Myocyte (in vitro differentiated cells): ENCODE measurements at places on chromosomes 2 and 18. TPM values are rescaled to one million over a fixed set of nuclear protein-coding genes. Genes with fewer than 3 reads are reported as not detected.

- DNase-seq = no peak
Measured at GRCh38 chr2:209613649-209614305, 157.9 kb upstream of the UNC80 start.

- DNase-seq = no peak
Measured at GRCh38 chr2:62240546-62240945, 44.6 kb downstream of the B3GNT2 start.

- DNase-seq = peak; percentile 37
Measured at GRCh38 chr2:24461685-24462084, 29.4 kb upstream of the NCOA1 start.

GRCh38 chr2:225113371-225114015, 71.2 kb upstream of the DOCK10 start:
- no peak for DNase-seq

GRCh38 chr2:68857855-68858456, 13.2 kb downstream of the BMP10 start:
- DNase-seq = no peak

GRCh38 chr2:179876266-179876665, 14.9 kb upstream of the ZNF385B start:
- DNase-seq = no peak

- DNase-seq = peak; percentile 75
Measured at GRCh38 chr18:48193521-48194492, 215.4 kb downstream of the ZBTB7C start.

DNA sequence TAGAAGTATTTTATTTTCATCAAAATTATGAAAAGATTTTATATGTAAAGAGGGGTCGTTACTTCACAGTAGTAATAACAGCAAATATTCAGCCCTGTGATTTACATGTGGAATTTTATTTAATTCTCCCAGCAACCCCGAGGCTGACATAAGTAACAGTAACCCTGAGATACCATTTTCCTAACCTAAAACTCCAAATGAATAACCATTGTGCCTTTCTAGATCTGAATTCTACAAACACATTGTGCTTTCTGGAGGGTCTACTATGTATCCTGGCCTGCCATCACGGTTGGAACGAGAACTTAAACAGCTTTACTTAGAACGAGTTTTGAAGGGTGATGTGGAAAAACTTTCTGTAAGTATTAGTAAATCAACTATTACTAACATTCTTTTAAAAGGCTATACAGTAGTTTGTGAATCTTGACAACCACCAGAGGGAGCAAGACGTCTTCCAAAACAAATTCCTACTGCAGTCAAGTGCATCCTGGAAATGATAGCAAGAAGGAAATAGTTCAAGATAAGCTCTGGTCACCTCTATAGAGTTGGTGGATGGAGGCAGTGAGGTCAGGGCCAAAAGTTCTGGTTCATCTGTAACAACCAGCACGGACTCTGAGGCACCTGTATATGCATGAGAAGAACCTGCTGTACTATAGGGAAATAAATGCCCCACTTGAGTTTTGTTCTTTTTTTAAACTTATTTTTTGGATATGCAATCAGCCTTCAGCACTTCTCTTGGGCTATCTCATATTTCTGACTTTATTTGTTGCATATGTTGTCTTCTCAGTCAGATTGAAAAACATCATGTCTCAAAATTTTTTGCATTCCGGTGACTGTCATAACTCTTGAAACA, 37.4 kb downstream of the ACTR2 start:
- DNase-seq = peak; percentile 82

DNA sequence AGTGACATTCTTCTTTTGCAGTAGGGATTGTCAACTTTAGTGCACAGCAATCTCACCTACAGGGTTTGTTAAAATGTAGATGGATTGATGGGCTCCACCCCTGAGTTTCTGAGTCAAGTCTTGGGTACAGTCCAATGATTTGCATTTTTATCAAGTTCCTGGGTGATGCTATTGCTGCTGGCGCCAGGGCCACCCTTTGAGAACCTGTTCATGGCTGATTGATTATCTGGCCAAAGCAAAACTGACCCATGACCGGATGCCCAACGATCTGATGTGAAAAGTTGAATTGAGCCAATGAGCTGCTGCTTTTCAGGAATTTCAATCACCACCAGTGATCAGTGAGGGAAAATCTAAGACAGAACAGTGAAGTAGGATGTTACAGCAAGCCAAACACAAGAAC, 675.3 kb downstream of the TMEM182 start:
- no peak for DNase-seq

DNA sequence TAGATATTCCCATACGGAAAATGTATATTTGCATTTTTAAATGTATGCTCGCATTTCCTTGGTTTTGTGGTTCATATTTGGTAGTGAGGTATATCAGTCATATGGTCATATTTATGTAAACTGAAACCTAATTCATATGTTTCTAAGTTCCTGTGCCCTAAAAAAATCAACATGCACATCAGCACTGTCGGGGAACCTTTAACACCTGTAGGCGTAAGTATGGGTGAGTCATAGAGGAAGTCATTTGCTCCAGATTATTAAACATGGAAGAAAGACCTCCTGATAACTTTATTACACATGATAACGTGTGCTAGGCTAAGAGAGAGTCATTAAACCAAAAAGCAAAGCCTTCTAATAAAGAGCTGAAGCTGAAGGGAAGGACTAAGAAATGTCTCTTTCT, 437.7 kb downstream of the NRXN1 start:
- no peak for DNase-seq

GRCh38 chr2:225030203-225030602, 12.1 kb downstream of the DOCK10 start:
- DNase-seq = no peak

DNA sequence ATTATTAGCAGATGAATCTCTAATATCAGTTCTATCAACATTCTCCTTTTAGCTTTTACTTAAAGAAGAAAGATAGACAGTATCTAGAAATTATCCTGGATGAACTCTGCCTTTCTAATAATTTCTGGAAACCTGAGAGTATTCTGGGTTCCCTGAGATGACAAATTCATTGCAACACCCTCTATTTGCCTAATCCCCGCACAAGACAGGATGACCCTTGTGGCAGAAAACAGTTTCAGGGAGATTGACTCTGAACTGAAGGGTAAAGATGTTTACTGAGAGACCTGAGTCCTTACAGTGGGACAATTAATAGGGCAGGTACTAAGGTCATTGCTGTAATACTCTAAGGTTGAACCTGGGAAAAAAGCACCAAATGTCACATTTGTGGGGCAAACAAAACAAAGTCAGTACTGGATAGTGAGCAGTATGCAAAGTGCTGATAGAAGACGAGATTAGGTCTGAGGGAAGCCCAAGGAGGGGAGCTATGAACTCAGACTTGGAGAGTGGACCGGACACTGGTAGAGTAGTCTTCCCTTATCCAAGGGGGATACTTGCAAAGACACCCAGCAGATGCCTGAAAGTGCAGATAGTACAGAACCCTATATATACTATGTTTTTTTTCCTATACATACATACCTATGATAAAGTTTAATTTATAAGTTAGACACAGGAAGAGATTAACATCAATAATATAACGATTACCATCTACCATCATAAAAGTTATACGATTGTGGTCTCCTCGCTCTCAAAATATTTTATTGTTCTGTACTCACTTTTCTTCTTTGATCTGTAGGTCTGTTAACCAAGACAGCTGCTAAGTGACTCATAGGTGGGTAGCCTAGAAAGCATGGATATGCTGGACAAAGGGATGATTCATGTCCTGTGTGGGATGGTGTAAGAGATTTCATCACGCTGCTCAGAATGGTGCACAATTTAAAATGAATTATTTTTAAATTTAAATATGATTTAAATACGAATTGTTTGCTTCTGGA, 148.3 kb upstream of the KLHL14 start:
- DNase-seq = peak; percentile 89

DNA sequence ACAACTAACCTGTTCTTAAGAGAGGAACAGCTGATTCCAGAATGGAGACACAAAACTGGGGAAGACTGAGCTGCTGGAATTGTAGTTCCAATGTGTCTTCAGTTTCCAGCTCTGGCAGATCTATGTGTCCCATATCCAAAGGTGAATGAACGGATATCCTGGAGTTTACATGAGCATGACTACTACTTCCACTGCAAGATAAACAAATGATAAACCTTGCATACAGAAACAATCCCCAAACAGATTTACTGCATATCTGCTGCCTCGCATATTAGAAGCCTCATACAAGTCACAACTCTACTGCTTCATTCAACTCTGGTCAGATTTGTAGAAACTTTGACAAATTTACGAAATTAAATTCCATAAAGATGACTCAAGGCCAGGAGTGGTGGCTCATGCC, 15.0 kb downstream of the RTTN start:
- no peak for DNase-seq

- no peak for DNase-seq
Measured at GRCh38 chr2:112896909-112897623, 13.9 kb upstream of the IL37 start.

- DNase-seq = peak; percentile 45
Measured at GRCh38 chr2:46857871-46858701, 57.5 kb downstream of the MCFD2 start.

DNA sequence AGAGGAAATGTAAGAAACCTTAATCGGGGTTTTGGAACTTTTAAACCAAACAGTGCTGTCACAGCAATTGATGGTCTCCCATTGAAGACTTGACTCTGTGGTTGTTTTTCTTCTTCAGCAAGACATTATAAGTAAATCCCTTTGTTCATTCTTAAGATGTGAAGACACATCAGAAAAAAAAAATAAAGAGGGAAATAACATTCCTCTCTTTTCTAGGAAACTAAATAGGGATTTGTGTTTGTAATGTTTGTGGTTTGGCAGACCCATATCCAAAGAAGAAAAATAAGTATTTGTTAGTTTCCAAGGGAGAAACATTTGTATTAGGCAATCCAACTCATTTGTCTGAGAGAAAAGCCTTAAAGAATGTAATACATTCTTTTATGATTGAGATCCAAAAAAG, 359.9 kb downstream of the DSC3 start:
- DNase-seq = peak; percentile 28

GRCh38 chr18:74665346-74665745, 67.7 kb downstream of the ZNF407 start:
- DNase-seq = no peak

DNA sequence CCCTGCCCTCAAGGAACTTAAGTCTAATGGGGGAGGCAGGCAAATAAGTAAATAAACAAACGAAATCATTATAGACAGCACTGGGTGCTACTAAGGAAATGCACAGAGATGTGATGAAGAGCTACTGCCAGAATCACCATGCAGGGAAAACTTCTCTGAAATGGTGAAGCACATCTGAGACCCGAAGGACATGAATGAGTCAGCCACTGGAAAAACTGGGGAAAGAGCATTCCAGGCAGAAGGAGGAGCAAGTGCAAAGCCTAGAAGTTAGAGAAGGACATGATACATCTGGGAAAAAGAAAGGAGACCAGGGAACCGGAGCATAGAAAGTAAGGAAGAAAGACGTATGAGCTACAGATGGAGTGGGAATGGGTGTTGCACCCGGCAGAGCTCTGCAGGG, 56.8 kb downstream of the TGFA start:
- DNase-seq = no peak

DNA sequence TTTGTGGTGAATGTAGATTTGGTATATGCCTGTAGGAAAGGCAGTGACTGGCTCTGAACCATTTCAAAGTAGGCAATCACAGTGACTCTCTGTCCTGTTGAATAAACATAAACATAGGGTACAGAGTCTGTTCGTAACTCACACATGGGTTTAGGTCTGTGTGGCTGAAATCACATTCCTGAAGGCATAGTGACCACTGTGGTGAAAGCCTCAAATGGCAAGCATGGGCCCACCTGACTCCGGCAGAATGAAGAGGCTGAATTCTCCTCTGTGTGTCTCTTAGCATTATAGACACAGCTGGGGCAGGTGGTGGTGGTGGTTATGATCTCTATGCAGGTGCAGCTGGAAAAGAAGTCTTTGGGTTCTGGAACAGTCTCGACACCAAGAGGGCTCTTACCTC, 61.2 kb downstream of the ITGA6 start:
- no peak for DNase-seq

DNA sequence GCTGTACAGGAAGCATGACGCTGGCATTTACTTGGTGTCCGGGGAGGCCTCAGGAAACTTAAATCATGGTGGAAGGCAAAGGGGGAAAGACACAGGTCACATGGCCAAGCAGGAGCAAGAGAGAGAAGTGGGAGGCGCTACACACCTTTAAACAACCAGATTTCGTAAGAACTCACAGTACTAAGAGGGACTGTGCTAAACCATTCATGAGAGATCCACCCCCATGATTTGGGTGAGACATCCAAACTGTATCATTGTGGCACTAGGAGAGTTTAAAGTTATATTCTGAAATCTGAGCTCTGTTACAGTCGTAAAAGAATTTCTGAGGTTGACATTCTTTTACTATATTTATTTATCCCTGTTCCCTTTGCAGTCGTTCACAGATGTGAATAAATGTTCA, 116.6 kb downstream of the ICA1L start:
- no peak for DNase-seq

- DNase-seq = no peak
Measured at GRCh38 chr2:236813766-236814165, 244.1 kb downstream of the ACKR3 start.

DNA sequence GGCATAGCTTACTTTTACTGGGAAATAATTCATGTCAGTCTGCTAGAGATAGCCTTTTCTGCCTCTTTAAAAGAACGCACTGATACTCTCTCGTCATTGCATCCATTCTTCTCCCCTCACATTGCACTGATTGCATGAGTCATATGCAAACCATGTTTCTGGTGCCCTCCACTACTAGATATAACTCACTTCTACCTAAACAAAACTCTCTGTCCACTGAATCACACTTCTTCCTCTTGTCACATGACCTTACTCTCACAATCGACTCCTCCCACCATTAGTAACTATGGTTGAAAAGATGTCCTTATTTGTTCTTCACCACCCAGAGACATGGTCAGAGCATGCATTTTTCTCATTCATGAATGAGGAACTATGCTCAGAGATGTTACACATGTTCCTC, 158.0 kb downstream of the CSRNP3 start:
- no peak for DNase-seq

- no peak for DNase-seq
Measured at GRCh38 chr2:129554373-129554772, 425.1 kb upstream of the RAB6C start.

- no peak for DNase-seq
Measured at GRCh38 chr2:19195661-19196060, 162.8 kb downstream of the OSR1 start.

ETAA1 gene
- total RNA-seq = 21.9 and 24.3 TPM in 2 replicates

KIAA2012 gene
- total RNA-seq = not detected in 2 replicates

SEC11C gene
- 16.1 and 24.3 TPM in 2 replicates for total RNA-seq

LHCGR gene
- total RNA-seq = not detected in 2 replicates

HADHA gene
- 137 and 140 TPM in 2 replicates for total RNA-seq

FECH gene
- total RNA-seq = 52.5 and 79.6 TPM in 2 replicates

CD207 gene
- 0.26 TPM in 1 of 2 replicates, not detected in the other for total RNA-seq

NETO1 gene
- not detected in 2 replicates for total RNA-seq

STPG4 gene
- 0.24 TPM in 1 of 2 replicates, not detected in the other for total RNA-seq

SF3B1 gene
- total RNA-seq = 285 and 321 TPM in 2 replicates

OSGEPL1 gene
- 11.9 and 13.7 TPM in 2 replicates for total RNA-seq

KCTD1 gene
- 5.8 and 8.3 TPM in 2 replicates for total RNA-seq

KCNIP3 gene
- total RNA-seq = 4.9 and 12.5 TPM in 2 replicates

RTN4 gene
- total RNA-seq = 808 and 1,025 TPM in 2 replicates

TCF23 gene
- total RNA-seq = not detected in 2 replicates

REG1B gene
- total RNA-seq = not detected in 2 replicates

SNTG2 gene
- total RNA-seq = not detected in 2 replicates
